ENCODE measurements at places on chromosomes 11 and 22.

DNA sequence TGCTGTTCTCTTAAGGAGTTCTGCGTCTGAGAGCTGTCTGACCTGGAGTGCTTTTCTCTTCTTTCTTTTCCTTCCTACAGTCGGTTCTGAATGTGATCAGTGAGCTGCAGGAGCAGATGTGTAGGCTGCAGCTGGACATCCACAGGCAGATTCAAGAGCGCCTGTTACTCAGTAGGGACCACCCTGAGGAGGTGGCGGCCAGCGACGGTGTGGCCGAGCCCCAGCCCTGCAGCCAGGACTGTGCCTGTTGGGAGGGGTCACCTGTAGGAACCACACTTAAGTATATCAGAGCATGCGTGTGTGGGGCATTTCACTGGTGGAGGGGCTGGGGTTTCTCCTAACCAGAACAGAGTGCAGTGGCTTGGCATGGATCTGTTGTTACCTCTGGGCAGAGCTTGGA, 56.3 kb downstream of the CYB5R2 start:
- DNase-seq = no peak

GRCh38 chr22:38122616-38123015, 12.1 kb upstream of the BAIAP2L2 start:
- DNase-seq = no peak

GRCh38 chr11:93623179-93623578, 38.3 kb upstream of the CEP295 start:
- DNase-seq = no peak

DNA sequence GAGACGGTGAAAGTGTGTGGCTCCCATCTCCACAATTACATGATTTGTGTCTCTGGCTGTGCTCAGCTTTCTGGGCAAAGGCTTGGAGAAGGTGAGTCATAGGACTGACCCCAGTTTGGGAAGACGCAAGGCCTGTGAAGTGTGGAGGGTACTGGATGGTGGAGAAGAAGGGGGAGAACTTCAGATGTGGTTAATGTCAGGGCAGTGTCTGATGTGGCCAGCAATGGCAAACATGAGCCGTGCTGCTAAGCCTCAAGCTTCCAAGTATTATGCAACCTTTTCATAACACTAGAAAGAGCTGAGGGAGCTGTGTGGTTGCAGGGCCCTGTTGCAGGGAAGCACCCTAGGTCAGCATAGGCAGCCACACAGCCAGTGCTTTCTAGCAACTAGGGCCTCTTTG, 110.9 kb downstream of the NTM start:
- no peak for DNase-seq

- DNase-seq = no peak
Observed at GRCh38 chr11:25794804-25795203, 537.1 kb upstream of the ANO3 start.

GRCh38 chr11:132234878-132235277, 864.5 kb downstream of the NTM start:
- DNase-seq = no peak

DNA sequence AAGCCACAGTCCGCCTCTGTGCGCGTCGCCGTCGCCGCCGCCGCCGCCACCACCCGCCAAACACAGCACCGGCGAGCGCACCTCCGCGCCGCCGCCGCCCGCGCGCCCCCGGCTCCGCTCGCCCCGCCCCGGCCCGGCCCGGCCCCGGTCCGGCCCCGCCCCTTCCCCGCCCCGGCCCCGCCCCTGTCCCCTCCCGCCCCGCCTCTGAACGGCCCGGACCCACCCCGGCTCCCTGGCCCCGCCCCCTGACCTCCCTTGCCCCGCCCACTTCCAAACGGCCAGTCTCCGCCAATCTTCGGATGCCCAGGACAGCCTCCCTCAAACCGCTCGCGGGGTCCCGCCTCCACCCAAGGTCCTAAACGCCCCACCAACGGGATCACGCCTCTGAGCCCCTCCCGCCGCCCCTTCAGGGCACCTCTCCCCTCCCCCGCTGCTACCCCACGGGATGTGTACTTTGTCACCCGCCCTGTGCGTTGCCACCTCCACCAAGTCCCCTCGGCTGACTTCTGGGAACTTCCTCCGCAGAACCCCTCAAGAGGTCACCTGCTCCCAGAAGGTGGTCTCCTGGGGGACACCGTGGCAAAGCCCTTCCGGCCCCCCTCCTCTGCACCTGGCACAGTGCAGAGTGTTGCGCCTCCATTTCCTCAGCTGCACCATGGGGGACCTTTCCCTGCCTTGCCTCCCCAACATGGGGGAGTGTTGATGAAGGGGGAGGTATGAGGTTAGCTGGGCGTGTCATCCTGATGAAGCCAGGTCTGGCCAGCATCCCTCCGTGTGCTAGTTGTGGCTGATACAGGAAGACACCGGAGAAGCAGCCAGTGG, at the start of gene KIAA0930:
Gene KIAA0930, minus strand, starts transcription at position 85 of the 822 bp plus-strand sequence. CDS start 191 bp downstream, outside the sequence.
- DNase-seq = peak; percentile 52

DNA sequence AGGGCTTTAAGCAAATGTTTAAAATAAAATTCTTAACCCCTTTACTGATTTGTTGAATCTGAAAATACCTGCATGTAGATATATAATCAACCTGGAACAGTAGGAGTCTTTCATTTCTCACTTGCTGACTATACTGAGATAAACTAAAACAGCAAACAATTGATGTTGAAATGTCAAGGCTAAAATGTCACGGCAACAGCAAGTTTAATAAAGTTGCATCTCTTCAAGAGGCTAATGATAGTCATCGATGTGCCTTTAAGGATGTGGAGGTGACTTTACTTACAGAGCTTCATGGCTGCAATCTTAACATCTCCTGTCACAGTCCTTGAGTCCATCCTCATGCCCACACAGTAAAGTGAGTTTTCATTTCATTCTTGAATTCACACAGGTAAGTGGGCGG, 3.6 kb upstream of the PRRG4 start:
- DNase-seq = no peak

DNA sequence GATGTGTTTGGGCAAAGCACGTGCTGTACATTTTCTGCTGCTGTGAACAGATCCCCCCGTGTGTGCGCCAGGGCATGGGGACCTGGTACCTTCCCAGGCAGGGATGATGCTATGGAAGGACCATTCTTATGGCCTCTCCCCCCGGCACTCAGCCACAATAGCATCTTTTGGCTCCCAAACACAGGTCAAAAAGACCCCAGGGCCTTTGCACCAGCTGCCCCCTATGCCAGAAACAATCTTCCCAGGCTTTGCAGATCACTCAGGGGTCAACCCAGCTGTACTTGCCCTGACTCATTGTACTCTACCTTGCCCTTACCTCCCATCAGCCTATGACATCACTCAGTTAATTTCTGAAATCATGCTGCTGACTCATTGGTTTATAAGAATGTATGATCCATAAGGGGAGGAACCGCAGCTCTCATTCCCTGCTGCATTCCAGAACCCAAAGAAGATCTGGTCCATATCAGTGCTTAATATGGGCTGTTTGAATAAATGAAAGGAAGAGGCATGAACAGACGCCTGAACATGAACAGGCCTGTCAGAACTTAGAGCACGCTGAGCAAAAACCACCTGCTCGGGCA, 100.7 kb downstream of the CELSR1 start:
- DNase-seq = no peak

DNA sequence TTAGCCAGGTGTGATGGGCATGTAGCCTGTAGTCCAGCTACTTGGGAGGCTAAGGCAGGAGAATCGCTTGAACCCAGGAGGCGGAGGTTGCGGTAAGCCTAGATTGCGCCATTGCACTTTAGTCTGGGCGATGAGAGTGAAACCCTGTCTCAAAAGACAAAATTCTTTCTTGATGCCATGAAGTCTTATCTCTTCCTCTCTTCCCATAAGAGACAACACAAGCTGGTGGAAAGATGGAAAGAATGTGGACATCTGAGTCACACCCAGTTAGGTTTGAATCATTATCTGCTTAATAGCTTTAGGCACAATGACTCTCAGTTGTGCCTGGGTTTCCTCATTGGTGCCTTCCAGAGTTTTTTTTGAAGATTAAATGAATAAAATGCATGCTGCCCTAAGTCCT, 35.3 kb downstream of the KREMEN1 start:
- DNase-seq = no peak

- peak; percentile 4 for DNase-seq
Observed at GRCh38 chr22:44337678-44338004, 24.9 kb upstream of the SHISAL1 start.

DNA sequence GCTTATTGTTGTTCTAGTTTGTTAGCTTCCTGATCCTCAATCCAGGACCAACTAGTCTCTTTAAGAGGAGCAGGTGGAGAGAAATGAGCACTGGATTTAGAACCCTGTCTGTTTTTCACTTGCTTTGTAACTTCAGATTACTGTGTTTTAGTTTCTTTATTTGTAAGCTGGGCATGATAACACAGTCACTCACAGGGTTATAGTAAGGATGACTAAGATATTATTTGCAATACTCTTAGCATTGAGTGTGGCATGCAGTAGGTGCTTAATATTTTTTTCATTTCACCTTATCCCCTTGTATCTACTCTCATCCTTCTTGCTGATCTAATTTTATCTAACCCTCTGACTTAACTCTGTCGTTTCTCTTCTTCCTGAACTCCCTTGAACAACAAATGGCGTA, 33.8 kb downstream of the DNHD1 start:
- DNase-seq = no peak

- peak; percentile 82 for DNase-seq
Observed at GRCh38 chr22:38872172-38872830, at the start of gene CBX6. Gene CBX6, minus strand, starts transcription at chr22:38872216. Its CDS starts 26 bp downstream, at chr22:38872190.

GRCh38 chr11:28003615-28004014, 104.3 kb downstream of the KIF18A start:
- no peak for DNase-seq

DNA sequence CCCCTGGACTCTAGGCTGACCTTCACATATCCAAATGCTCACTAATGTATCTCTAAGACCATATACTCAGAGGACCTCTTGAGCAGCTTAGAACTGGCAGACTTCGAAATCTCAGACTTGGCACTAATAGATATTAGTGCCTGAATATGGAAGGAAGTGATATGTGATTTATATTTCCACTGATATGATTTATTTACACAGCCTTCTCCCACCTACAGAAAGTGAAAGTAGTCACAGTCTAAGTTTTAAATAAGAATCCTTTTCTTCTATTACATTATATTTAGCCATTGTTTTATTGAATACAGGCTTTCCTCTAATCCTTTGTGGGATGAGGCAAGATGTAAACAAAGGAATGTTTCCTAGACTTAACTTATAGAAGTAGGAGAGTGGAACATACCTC, 6.7 kb upstream of the NAV2 start:
- DNase-seq = no peak

DNA sequence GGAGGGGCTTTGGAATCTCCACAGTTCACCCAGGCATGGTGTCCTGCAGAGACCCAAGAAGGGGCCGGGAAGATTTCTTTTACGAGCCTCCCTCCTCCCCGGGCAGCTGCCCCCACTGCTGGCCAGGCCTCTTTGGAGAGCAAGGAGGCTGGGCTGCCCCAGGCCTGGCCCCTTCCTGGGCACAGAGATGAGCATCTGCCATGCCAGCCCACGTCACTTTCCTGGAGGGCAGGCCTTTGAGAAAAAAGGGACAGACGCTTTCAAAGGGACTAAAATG, 60.5 kb upstream of the FGF3 start:
- no peak for DNase-seq

DNA sequence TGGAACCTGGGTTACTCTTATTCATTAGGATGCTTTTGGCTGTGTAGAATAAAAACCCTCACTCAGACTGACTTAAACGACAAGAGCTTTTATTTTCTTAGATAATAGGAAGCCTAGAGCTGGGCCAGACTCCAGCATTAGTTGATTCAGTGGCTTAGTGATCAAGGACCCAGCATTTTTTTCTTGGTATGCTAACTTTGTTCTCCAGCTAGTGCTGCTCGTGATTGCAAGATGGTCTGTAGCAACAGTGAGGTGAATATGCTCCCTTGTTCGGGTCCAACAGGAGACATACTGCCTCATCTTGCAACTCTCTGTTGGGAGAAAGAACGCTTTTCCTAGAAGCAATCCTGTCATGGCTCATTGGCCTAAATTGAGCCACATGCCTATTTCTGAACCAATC, 33.4 kb downstream of the INSC start:
- DNase-seq = no peak

DNA sequence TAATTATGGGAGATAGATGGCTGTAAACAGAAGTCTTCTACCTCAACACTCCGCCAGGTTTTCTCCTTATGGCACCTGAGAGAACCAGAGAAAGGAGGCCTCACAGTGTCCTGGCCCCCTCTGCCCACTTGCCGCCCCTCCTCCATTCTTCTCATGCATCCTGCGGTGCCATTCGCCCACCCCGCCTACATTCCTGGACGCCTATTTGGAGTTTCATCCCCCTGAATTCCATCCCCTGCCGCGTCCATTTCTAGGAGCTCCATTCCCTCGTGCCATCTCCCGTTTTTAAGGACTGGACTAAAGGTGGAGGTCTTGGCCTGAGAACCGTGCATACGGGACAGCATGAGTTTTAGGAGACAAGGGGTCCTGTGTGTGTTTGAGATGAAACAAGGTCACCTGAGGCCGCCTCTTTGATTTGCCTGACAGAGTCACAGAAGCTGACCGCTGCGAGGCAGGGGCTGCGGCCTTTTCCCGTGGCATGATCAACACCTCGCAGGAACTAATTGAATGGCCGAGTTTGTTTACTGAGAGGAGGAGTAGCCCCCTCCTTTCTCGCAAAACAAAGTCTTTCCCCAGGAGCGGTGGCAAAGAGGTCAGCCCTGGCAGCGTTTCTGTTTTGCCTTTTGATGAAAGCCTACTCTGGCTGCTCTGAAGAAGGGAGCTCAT, 246.2 kb downstream of the ST3GAL4 start:
- DNase-seq = no peak

- DNase-seq = peak; percentile 76
Observed at GRCh38 chr11:35077709-35078469, 61.1 kb upstream of the CD44 start.

GRCh38 chr11:88100151-88100550, 75.1 kb downstream of the RAB38 start:
- no peak for DNase-seq

- no peak for DNase-seq
Observed at GRCh38 chr11:102225689-102226568, 91.4 kb upstream of the BIRC3 start.

- DNase-seq = peak; percentile 40
Observed at GRCh38 chr11:16883174-16883573, 131.0 kb downstream of the PLEKHA7 start.

DNA sequence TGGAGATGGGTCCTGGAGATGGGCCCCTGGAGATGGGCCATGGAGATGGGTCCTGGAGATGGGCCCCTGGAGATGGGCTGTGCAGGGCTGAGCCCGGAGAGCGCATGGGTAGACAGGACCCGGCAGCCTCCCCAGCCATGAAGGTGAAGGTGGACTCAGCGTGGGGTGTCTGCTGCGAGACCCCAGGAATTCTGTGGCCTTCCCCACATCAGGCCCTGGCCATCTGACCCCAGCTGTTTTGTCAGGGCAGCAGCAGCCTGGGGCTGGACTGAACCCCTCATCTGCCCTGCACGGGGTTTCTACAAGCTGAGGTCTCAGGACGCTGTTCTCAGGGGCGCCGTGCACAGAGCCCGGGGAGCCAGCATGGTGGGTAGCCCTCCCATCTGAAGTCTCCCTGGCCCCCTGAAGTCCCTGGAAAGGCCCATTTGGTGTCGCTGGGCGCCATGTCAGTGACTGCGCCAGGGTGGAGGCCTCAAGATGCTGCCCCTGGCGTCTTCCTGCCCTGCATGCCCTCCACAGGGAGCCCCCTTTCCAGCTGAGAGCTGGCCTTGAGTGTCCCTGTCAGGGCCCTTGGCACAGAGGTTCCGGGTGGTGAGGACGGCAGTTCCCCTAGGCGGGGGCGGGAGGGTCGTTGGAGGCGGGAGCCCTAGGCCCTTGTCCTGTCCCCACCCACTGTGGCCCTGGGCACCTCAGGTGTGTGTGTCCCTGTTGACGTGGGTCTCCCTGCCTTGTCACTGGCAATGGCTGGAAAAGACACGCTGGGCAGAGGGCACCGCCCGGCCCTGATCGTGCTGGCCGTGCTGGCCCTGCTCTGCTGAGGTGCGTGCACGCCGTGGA, 5.4 kb downstream of the BRSK2 start:
- DNase-seq = no peak

Data from Kasumi-1 (cell line).